ENCODE measurements at places on chromosomes 11 and 22.

DNA sequence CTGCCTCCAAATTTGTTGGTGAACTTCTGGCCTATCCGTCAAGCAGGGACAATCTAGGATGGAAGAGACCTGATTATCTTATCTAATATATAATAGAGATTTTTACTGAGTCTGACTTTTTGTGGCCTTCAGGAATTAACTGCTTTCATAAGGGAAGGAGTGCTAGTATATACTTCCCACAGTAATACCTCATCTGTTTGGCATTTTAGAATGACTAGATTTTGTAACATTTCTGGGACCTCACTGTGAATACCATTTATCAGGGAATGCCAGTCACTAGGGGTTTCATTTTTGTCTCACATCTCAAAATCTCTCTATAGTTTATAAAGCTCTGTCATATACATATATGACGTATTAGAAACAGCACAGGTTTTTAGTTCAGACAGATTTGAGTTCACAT, 114.3 kb downstream of the INSC start:
- no peak for DNase-seq

DNA sequence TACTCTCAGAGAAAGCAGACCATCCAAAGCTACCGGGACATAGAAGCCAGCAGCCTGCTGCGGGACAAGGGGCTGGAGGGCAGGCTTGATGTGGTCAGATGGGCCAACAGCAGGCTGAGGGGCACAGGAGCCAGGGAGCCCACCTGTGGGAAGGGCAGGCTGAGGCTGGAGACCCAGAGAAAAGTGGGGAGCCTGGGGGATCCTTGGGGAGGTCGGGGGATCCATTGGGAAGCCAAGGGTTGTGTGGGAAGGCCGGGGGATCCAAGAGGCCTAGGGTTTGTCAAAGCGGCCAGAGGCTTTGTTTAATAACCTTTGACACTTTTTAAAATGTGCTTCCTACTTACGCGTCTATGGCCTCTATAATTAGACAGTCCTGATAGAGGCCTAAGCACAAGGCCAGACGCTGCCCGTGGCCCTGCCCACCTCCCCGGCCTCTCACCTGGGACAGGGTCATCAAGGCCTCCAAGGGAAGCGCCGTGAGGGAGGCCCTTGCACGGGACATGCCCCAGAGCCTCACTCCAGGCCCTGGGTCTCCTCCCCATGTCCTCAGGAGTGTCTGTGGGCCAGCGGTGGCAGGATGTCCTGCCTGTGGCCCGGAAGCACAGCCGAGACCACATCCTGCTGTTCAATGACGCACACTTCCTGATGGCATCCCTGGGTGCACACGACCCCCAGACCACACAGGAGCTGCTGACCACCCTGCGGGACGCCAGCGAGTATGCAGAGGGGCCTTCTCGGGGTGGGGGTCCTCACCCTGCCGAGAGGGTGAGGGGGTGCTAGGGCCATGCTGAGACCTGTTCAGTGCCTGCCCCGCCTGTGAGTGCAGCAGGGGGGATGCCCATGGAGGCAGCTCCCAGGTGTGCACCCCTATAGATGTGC, 8.6 kb upstream of the GTSE1 start:
- no peak for DNase-seq

DNA sequence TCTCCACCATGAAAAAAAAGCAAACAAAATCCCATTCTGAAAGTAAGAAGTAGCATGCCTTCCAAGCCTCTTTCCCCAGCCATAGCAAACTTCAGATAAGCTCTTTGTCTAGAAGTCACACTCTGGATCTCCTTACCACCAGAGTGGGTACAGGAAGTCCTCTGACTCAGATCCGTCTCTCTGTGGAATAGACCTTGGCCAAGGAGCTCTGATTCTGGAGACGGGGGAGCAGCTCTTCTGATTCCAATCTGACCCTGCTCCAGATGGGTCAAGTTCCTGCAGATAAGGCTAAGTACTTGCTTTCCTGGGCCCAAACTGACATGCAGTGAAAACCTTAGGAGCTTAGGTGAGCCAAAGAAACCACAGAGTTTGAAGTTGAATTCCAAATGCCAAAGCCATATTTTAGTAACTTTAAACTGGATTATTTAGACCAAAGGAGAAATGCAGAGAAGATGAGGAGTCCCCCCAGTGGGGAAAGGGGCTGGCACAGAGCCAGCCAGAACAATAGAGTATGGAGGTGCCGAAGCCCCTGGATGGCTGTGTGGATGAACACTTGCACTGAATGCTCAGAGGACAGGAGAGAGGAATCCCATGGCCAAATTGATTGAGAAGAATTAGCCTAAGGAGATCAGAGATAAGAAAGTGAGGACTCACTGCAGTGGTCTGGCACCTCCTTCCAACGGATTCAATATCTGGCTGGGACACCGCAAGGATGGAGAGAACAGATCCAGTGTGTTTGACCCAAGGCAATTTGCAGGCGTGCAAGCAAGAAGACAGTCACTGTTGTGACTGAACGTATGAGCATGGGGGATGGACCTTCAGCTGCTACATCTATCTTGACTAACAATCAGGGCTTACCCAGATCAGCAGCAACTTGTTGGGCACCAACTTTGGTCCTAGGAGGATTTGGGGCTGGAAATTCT, 54.9 kb downstream of the ENDOD1 start:
- no peak for DNase-seq

DNA sequence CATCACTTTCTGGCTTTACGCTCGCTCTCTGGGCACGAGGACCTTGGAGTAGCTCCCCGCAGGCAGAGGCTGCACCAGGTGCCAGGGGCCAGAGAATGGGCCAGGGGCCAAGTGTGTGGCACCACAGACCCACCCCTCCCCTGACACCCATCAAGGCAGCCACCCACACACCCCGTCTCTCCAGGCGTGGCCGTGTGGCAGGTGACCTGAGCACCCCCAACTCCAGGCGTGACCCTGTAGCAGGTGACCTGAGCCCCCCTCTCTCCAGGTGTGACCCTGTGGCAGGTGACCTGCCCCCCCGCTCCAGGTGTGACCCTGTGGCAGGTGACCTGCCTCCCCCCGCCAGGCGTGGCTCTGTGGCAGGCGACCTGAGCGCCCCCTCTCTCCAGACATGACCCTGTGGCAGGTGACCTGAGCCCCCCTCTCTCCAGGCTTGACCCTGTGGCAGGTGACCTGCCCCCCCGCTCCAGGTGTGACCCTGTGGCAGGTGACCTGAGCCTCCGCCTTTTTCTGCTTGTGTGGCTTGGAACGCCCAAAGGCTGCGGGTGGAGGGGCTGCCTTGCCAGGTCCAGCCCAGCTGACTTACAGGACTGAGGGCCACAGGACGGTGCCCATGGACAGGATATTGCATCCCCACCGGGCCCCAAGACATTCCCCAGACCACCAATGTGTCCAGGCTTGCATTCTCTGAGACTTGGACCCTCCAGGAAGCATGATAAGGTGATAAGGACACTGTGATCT, 667.2 kb downstream of the BRD1 start:
- DNase-seq, result no peak

DNA sequence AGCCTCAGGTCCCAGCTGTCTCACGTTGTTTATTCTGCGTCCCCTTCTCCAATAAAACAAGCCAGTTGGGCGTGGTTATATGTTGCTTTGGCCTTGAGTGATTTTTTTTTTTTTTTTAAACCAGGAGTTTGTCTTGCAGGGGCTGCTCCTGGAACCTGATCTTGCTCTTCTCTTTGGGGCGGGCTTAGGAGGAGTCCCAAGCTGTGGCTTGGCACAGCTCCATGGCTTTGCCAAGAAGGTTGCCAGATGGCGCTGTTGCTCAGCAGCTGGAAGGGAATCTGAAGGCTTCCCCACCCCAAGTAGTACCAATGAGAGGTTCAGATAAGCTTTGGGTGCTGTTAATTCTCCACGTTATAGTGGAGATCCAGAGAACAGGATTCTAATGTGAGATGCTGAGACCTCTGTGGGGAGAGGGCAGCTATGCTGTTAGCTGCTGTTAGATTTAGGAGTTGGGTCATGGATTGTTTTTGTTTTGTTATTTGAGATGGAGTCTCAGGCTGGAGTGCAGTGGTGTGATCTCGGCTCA, 2.0 kb upstream of the FERMT3 start:
- DNase-seq, result peak; percentile 50

DNA sequence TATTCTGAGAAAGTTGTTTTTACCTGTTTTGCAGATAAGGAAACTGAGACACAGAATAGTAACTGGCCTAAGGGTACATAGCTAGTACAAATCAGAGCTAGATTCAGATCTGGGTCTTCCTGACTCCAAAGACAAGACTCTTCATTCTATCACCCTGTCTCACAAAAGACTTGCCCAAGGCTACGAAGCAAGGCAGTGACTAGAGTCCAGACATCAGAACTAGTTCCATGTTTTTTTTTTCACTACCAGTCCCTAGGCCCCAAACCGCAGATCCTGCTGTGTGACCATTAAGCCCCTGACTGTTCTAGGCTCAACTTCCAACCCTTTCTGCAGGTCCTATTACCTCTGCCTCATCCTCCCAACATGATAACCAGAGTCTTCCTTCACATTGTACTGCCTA, 1.5 kb downstream of the BACE1-AS start:
- DNase-seq, result no peak

DNA sequence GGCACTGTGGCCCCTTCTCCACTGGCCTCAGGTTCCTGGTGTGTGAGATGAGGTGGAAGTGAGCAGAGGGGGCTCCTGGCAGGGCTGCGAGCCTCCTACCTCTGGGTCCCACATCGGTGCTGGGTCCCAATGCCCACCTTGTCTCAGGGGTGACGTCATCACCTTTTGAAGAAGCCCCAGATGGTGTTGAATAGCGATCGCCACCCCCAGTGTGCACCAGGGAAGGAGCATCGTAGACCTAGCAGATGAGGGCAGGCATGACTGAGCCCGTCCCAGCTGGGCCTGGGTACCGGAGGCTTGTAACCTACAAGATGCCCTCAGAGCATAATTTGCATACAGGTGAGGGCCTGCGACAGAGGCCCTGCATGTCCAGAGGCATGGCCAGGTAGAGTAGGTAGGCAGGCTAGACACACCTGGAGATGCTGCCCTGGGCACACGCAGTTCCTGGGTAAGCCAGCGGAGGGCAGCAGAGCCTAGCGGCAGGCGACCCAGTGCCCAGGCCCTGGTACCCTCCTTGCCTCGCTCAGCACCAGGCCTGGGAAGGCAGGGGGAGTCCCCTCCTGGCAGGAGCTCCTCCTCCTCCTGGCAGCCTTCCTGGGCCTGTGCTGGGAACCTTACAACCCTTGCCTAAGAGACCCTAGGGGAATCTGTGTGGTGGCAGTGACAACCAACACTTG, 52.5 kb downstream of the TPCN2 start:
- DNase-seq, result peak; percentile 40

GRCh38 chr22:27424319-27424718, 377.2 kb downstream of the MN1 start:
- no peak for DNase-seq

- no peak for DNase-seq
Observed at GRCh38 chr11:6705905-6706535, 22.9 kb upstream of the MRPL17 start.

DNA sequence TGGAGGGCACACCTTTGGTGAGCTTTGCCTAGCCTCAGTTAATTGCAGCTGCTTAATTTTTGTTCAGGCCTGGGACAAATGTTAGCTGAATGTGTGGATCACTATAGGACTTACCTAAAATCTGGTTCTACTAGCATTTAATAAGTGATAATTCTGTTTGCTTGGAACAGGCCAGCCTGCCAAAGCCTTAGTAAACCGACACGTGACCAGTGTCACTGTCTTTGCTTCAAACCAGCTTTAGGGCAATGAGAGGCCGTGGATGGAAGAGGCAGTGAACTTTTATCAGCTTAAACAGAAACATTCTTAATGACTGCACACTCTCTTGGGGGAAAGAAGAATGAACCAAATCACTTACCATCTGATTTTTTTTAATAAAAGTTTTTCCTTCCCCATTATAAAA, 10.8 kb downstream of the PARVA start:
- no peak for DNase-seq

DNA sequence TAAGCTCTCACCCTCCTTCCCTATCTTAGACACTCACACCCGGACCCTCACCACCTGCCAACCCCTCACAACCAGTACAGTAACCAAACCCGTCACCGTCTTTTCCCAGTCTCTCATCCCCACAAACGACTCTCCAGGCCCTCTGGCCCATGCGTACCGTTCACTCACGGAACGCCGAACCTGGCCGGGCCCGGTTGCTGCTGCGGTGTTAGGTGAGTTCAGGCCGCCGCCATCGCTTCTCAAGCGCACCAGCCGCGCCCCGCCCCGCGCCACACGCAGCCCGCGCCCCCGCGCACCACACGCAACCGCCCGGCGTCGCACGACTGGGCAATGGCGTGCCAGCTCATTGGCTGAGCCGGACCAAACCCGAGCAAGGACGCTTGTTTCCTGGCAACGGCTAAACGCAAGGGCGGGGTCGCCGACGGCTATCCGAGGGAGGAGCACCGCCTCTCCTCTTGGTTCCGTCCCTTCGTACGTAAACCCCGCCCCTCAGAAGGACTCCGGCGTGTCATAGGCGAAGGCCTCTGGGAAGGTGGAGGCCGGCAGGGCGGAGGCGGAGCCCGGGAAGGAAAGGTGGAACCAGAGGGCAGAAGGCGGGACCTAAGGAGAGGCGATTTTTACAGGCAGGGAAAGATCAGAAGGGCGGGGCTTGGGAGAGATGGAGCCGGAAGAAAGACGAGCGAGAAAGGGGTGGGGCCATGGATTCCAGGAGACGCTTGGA, at the start of gene FHIP1B:
Gene FHIP1B (minus strand): TSS at position 250 of the 721 bp plus-strand sequence. CDS start 10,120 bp downstream, outside the sequence.
- DNase-seq, result peak; percentile 97

- DNase-seq, result no peak
Observed at GRCh38 chr11:67630943-67631331, 1.2 kb upstream of the NUDT8 start.

GRCh38 chr11:15695096-15695721, 580.5 kb downstream of the INSC start:
- DNase-seq, result no peak

GRCh38 chr11:129766898-129767604, 48.6 kb upstream of the TMEM45B start:
- DNase-seq, result no peak

GRCh38 chr11:115181538-115181937, 322.7 kb downstream of the CADM1 start:
- DNase-seq, result no peak

Data from stimulated activated CD8-positive, alpha-beta memory T cell treated with anti-CD3 and anti-CD28 coated beads, Interleukin-4, amount 100 ng/mL, for 4 hours (primary cell).